ENCODE measurements at places on chromosomes 6 and 20.

GRCh38 chr20:23873370-23874015 is 6.1 kb downstream of the CST5 start:
- no peak for DNase-seq

DNA sequence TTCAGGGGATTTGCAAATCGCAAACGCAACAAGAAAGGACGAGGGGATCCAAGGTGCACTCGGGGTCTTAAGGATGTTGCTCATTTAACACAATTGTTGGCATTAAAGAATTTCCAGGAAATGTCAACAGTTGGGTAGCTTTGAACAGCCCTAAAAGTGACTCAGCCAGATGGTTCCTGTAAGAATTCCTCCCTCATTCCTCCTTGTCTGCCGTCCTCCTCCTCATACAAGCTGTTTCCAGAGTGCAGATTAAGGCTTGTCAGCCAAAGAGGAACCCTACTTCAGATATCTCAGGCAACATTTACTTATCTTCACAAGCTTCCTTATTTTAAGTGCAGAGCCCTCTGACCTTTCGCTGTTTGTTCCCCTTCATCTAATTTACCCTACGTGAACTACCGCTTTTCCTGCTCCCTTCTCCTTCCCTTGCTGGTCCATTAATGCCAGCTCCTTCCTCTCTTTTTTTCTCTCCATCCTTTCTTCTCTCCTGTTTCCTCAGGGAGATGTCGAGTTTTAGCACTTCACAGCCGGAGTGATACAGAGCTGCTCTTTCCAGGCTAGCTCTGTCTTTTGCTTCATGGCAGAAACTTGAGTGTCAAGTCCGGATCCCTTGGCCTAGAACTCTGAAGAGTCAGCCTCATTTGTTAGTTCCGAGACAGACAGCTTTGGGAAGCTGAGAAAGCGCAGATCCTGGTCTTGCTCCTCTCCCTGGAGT is 26.1 kb upstream of the TBC1D7 start:
- no peak for DNase-seq

DNA sequence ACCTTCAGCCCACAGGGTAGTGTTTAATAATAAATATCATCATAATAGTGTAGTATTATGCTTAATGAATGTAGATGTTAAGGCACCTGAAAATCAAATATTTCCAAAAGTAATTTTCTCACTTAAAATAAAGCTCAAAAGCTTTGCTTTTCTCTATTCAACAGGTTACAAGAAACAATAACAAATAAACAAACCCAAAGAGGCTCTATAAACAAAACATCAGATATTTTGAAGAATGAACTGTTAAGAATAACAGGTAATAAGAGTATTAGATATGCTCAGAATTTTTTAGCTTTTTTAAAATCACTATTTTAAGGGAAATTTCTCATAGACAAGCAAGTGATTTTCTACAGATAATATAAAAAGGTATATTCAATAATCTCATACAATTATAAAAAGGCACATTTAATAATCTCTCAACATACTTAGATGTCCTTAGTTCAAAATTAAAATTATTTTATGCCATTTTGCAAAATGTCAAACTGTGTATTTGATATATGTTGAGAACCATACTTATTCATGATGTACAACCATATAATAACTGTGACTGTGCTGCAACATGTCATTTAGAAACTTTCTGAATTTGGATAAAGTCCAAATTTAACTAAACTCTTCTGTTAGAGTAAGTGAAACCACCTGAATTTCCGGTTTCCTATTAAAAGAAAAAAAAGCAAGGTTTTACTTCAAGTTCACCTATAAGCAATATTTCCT is 35.8 kb downstream of the PHIP start:
- DNase-seq, result no peak

- DNase-seq, result no peak
Observed at GRCh38 chr20:37797669-37798175, 103.9 kb downstream of the CTNNBL1 start.

DNA sequence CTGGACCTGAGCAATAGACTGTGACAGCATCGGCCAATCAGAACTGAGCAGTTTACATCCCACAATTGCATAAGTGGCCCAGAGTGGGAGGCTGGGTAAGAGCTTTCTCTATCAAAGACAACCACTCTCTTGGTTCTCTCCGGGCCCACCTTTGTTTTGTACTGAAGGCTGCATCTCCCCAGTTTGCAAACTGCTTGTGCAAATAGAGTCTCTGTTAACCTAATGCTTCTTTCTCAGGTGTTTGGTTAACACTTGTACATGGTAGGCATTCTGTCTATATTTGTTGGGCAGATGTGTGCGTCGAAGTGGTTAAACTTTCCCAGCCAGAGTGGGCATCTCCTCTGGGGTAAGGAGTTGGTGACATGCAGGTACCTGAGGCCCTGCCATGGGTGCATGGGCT is 177.1 kb downstream of the CDH26 start:
- no peak for DNase-seq

DNA sequence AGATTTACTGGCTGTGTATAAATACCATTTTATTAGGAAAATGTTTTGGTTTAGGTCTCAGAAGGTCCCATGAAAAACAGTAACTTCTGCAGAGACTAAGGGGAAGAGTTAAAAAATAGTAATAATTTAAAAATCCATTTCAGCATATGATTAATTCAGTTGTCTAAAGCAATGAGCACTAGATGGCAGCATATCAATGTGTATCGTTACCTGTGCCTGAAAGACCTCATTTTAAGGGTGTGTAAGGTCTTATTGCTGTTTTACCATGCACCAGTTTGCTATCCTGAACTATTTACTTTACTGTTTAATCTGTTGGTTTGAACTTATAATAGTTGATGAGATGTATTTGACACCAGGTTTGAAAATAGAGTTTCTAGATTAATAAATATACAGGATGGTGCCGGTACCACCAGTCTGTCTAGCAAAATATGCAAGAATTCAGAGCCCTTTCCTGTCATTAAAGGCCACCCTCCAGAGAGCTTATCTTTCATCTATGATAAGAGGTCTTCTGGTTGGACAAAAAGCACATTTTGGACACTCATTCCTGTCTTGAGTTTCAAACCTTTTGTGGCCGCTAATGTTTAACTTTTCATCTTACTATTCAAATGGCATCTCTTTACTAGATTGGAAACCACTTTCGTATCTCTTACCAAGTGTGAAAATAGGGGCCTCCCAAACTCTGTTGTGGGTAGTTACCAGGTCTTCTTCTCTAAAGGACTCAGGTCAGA is 8.9 kb upstream of the AHI1 start:
- DNase-seq, result peak; percentile 62

DNA sequence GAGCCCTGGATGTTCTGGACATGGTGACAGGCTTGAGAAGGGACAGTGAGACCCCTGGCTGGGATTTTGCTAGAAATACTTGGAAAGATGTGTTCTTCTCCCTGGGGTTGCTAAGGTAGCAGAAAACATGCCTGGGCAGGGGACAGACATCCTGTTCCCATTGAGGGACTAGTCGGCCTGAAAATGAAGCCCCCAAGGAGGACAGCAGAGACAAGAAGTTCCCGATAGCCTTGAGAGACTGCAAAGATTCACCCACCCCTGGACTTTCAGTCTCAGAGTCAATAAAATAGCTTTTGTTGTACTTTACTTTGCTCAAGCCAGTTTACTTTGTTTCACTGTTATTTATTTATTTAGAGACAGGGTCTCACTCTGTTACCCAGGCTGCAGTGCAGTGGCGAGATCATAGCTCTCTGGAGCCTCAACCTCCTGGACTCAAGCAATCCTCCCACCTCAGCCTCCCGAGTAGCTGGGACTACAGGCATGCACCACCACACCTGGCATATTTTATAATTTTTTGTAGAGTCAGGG is 28.4 kb downstream of the ATP9A start:
- DNase-seq, result no peak

GRCh38 chr20:51094221-51094620 is 71.3 kb upstream of the KCNG1 start:
- no peak for DNase-seq

- no peak for DNase-seq
Observed at GRCh38 chr20:5172167-5172601, 45.4 kb downstream of the CDS2 start.

DNA sequence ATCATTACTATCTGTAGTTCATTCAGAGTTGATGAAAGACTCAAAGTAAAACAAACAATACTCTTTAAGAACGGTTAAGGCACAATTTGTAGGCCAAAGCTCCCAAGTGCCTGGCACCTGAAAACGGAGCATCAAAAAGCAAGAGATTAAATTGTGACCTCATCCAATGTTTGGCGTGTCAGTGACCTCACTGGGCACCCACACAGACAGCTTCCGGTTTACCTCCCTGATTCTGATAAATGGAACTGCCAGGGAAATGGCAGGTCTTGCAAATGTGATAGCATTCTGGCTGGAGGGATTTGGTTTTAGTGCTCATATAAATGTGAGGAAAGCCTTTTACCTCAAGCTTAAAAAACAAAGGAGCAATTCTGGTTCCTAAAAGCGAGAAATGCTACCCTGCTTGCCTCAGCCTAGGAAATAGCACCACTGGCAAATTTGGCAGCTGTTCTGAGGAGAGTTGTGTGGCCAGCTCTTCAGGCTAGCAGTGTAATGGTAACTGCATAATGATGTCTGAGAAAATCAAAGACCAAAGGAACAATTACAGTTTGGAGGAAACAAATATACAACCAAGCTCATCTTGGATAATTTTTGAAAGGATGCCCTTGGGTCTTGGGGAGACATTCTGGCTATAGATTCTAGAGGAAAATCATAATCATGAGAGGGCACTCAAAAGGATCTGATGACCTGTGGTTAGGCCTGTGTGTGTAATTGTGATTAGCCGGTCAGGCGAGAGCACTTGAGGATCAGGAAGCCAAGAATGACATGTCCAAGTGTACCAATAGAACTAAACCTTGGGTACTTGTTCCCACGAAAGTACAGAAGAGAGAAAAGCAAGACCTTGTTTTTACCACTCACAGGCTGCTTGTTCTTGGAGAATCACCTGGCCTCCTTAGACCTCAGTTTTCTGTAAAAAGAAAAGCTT is 174.3 kb downstream of the TFAP2B start:
- DNase-seq, result no peak

GRCh38 chr6:151242420-151242861 is 2.7 kb downstream of the AKAP12 start:
- no peak for DNase-seq

DNA sequence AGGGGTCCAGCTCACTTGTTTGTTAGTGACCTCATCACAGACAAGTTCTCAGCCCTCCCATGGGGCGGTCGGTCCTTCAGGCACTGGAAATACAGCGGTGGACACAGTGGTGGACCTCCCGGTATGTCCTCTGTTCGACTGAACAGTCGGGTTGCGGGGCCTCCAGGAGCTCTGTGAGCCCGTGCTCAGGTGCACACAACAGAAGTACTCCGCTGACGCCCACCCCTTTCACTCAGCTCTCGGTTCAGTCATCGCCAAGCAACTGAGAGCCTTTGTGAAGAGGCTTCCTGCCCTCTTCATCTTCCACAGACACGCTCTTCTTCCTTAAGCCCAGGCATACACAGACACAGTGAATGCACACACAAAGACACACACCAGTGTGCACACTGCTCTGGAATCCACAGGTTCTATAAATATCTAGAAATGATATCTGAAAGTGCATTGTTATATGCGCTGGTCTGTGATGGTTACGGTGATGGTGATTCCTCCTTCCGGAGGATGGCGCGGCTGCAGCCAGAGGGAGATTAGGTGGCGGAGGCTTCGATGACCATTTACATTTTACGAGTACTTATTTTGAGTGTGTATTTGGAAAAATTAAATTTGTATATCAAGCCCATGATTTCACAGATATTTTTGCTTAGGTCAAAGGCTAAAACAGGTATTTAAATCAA is 46.8 kb upstream of the BHLHE23 start:
- no peak for DNase-seq

DNA sequence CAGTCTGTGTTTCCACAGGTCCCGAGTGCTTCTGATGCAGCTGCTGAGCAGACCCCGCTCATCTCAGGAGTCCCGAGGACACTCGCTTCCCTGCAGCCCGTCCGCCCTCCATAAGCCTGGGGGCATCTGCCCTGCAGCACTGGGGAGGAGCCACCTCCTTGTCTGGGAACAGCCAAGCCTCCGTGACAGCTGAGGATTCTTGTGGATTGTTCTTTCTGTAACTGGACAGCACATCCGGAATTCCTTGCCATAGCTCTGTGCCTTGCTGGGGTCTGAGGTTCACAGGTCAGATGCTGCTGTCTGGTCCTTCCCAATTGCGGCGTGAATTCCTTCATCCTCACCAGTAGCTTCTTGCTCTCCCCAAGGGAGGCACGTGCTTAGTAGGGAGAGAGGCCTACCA is 38.4 kb upstream of the FNDC1 start:
- no peak for DNase-seq

DNA sequence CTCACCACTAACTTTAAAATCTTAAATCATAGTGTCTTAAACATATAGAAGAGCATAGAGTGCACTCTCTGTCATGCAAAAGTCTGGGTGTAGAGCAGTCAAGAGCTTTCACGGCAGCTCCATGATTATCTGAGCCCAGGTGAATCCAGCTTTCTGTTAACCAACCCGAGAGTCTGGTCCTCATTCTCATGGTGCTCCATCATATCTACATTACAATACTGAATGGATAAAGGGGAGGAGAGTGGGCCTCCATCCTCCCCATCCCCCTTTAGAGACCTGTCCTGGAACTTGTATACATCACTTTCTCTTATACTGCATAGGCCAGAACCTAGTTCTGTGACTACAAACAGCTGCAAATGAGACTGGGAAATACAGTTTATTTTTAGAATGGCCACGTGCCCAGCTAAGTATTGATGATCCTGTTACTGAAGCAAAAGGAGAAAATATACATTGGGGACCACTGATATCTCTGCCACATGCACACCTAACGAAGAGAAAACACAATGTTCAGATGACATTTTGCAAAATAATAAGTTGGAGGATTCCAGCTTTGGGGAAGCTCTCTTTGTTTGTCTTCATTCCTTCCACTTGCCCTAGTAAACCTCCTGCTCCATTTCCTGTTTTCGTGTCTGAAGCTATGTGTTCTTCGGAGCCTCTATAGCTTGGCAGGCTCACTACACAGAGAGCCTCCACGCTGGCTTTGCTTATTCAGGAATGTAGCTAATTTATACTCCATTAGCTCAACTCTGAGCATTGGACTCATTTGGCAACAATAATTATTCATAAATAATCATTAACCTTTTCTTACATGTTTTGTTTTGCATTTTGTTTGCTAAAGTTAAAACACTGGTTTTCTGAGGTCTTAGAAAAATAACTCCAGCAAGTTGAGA is 110.1 kb downstream of the IYD start:
- no peak for DNase-seq

- no peak for DNase-seq
Observed at GRCh38 chr6:41644297-41644879, 6.1 kb downstream of the MDFI start.

DNA sequence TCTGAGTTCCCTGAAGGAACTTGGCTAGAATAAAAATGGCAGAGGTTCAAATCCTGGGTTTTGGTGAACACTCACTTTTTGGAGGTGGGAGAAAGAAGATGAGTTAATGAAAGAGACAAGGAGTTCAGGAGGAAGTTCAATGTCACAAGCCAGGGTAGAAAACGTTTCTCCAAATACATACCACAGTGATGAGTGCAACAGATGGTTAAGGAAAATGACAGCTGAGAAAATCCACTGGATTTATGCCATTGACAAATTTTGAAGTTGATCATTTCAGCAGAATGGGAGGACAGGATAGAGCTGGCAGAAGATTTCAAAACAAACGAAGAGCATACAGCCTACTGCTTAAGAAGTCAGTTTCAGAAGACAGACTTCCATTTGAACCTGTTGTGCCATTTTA is 122.7 kb downstream of the GFRAL start:
- DNase-seq, result no peak
